Hematopoietic multipotent progenitor cell treated with erythropoietin and hydrocortisone succinate and interleukin-3 and kit ligand, for 4 days (in vitro differentiated cells): ENCODE measurements at places on chromosomes 13 and 19.

DNA sequence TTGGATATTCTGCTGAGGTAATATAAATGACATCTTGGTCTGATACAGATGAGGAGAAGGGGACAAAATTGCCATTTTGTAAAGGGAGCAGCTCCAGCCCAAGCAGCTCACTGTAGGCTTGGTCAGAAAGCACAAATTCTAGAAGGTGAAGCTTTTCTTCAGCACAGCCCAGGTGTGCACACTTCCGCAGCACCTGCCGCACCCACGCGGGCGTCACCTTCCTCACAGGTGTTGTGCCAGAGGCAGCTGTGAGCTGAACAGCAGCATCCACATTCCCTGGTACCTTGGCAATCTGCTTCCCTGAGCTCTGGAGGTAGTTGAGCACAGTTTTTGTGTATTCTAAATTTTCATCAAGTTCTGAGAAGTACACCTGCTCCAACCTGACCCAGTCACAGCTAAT, 79.0 kb downstream of the SACS start:
- no peak for DNase-seq

GRCh38 chr13:53121131-53121773, 92.6 kb downstream of the OLFM4 start:
- DNase-seq = no peak

DNA sequence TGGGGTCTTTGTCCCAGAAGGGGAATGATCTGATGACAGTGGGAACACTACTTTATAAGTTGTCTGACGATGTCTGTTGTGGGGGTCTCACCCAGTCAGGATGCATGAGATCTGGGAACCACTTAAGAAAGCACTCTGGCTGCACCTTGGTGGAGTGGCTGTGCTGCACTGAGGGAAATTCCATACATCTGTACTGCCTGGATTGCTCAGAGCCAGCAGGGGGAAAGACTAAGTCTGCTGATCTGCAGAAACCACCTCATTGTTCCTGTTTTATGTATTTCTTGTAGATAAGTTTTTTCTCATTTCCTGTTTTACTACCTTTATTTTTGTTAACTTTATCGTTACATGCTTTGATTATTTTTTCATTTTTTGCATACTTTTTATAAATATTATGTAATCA, 27.3 kb downstream of the ZNF430 start:
- DNase-seq = no peak

- peak; percentile 48 for DNase-seq
These were observed 1.5 kb downstream of the IFNL4 start for GRCh38 chr19:39246951-39247669.

DNA sequence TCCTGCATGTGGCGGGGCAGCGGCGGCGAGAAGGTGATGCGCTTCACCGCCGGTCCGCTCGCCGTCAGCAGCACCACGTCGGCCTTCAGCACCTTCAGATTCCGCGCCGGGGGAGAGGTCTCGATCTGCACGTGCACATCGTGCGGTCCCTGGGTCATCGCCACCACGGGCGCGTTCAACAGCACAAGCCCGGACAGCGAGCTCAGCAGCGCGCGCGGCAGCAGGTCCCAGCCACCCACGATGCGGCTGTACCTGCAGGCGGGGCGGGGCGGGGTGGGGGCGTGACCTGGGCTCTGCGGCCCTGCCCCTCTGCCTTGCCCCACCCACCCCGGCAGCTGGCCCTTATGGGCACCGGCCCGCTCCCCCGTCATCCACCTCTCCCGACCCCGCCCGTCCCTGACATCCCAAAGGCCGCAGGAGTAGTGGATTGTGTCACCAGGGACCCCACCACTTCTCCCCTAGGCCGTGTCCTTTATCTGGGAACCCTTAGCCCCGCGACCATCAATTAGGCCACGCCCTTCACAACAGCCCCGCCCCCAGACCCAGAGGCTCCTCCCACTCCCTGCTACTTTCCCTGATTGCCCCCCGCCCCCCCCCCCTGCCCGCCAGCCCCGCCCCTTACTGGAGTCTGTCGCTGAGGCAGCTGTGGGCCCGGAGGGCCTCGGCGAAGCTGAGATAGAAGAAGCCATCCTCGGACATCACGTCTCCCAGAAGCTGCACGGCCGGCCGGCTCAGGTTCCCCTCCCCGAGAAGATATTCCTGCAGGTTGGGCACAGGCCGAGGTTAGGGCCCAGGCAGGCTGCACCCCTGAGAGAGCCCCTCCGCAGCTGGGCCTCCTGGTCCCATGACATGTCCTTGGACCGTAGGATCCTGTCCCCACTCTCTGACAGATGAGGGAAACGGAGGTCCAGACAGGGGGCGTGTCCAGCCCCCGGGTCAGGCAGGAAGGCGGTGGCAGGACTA, 6.1 kb downstream of the IL4I1 start:
- peak; percentile 48 for DNase-seq
